ENCODE measurements at places on chromosomes 2 and 18. TPM values are rescaled to one million over a fixed set of nuclear protein-coding genes. Genes with fewer than 3 reads are reported as not detected.

The TRIM43 gene
- not detected for total RNA-seq

The FBXO36 gene
- total RNA-seq, result 1.0 TPM

The LIMS3 gene
- total RNA-seq, result 9.4 TPM

The FAM228A gene
- 0.28 TPM for total RNA-seq

The TIGD1 gene
- 1.5 TPM for total RNA-seq

The G6PC2 gene
- not detected for total RNA-seq

The GAREM2 gene
- 0.68 TPM for total RNA-seq

The CREG2 gene
- total RNA-seq, result 1.4 TPM

The LBX2 gene
- total RNA-seq, result 0.98 TPM

The COPS9 gene
- 61.7 TPM for total RNA-seq

The DPYSL5 gene
- total RNA-seq, result not detected

The IL1A gene
- under 0.01 TPM for total RNA-seq

The GALNT14 gene
- total RNA-seq, result 1.7 TPM

The CCDC178 gene
- 2.2 TPM for total RNA-seq

The UGT1A8 gene
- total RNA-seq, result not detected

- peak; percentile 30 for DNase-seq
Measured at GRCh38 chr2:56195563-56195962, 11.8 kb downstream of the CCDC85A start.

GRCh38 chr2:151482171-151482725 lies 72.5 kb downstream of the RIF1 start:
- DNase-seq, result no peak

DNA sequence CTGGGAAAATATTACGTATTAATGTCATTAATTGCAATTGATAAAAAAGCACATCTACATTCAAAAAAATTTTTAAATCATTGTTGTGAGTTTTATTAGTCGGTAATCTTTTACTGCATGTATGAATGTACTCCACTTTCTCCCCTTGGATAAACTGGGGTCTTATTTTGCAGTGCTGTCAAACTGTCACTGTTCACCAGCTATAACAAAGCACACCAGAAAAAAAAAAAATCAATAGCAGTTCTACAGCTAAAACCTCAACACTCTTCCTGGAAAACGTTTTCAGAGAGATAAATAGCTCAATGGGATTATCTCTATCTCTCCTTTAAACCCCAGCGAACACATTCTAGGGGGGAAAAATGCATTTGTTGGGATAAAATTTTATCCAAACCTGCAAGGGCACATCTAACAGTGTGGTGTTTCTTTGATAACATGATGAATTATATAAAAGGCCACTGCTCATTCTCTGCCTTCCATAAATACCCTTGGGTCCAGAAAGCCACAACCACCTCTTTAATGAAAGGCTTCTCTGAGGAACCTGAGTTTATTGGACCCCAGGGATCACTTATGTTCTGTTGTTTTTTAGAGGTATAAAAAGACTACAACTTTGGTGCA lies 219.9 kb downstream of the CDH20 start:
- no peak for DNase-seq

DNA sequence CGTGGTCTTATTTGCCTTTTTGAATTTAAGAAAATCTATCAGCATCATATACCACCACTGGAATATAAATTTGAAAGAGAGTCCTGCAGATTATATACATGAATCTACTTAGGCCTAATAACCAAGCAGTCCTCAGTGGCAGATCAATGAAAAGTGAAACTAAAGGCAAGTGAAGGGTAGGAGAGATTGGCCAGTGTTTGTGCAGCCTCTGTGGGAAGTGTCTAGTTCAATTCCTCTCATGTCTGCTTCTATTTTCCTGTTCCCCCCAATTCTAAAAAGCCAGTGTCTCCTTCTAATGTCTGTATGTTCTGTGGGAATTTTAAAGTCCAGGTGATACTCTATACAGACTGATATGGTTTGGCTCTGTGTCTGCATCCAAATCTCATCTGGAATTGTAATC lies 61.9 kb downstream of the FN1 start:
- no peak for DNase-seq

DNA sequence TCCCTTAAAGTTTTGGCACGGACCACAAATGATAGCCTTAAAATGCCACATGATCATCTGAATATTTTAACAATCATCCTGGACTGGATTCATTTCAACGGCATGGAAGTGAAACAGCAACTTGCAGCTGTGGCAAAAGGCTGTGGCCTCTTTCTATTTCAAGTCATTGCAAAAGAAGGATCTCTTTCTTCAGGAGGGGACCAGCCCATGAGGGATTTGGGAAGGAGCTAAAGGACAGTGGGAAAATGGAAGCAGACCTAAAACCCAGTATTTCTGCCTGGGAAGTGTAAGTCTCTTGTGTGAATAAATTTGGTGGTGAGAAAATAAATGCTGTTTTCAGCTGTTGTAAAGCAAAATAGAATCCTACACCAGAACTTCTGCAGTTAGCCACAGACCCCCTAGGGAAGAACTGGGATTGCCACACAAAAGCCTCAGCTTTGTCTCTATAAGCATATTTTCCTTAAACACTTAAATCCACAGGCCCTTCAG lies 107.3 kb upstream of the ZFP36L2 start:
- peak; percentile 38 for DNase-seq

DNA sequence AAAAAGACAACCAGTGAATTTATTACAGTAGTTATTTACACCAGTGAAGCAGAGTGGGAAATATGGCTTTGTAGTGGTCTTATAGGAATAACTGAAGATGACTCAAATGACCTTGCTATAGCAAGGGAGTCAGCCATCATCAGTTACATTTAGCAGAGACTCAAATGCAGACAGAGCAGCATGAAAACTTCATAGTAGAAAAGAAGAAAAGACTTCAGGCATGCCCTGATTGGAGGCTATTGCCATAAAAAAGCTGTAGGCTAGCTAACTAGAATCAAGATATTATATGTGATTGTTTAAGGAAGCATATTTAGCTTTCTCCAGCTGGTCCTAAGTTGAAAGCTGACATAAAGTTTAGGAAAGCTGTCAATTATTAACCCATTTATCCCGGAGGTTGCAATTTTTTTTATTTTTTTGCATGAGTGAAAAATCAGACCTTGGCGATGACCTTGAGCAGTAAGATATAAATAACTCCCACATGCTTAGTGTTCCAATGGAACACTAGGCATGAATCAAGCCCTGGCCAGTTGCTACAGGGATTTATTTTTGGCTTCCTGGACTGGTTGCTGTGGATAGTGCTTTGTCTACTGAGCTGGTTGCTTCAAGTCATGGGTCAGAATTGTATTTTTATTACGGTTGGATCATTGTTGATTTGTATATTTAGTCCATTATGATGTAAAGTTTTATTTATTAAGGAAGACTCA lies 675.6 kb upstream of the VRK2 start:
- no peak for DNase-seq

GRCh38 chr2:134683561-134684112 lies 35.2 kb downstream of the TMEM163 start:
- peak; percentile 94 for DNase-seq

- DNase-seq, result no peak
Measured at GRCh38 chr2:86392873-86393518, 48.2 kb upstream of the KDM3A start.

DNA sequence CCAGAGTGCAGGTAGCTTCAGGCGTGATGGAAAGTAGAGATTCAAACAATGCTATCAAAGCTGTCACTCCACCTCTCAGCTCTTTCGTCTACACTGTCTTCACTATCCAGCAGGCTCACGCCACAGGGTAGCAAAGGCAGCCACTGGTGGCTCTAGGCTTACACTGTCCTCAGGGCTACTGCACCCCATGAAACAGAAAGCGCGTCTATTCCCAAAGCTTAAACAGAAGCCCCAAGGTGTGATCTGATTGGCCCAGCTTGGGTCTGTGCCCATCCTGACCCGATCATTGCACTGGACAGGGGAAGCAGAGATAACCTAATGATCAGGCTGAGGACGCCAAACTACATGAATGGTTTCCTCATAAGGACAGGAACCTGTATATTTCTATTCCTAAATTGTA lies 100.1 kb downstream of the PDCL3 start:
- DNase-seq, result no peak

DNA sequence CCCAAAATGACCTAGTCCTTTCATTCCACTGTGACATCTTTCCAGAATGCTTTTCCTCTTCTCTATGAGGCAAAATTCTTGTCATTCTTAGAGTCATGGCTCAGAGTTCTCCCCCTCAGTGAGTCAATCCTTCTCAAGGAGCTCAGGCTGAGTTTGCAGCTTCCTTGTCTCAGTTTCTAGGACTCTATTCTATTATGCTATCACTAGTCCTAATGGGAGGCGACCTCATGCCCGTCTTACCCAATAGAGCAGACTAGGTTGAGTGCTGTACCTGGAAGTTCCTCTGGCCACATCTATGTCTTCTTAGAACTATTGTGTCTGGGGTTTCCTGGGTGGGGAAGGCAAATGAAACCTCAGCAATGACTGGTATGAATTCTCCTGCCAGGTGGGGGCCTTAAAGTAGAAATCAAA lies 51.5 kb downstream of the HAUS1 start:
- no peak for DNase-seq

GRCh38 chr2:75729861-75730260 lies 19.1 kb upstream of the GCFC2 start:
- DNase-seq, result peak; percentile 25

DNA sequence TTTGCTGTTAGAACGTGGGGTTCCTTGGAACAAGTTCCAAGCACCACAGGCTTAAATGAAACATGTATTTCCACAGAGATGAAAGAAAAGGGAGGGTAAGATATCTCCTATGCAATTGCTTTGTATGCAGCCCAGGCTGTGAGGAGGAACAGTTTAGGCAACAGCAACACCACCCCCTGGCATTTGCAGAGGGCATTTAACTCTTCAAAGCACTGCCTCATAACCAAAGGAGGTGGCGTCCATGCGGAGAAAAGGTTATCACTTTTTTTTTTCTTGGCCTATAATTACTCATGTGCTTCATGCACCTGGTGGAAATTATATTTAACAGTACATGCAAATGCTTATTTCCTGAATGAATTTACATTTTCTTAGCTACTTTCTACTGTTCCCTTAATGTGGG lies 286.0 kb downstream of the LPIN1 start:
- no peak for DNase-seq

DNA sequence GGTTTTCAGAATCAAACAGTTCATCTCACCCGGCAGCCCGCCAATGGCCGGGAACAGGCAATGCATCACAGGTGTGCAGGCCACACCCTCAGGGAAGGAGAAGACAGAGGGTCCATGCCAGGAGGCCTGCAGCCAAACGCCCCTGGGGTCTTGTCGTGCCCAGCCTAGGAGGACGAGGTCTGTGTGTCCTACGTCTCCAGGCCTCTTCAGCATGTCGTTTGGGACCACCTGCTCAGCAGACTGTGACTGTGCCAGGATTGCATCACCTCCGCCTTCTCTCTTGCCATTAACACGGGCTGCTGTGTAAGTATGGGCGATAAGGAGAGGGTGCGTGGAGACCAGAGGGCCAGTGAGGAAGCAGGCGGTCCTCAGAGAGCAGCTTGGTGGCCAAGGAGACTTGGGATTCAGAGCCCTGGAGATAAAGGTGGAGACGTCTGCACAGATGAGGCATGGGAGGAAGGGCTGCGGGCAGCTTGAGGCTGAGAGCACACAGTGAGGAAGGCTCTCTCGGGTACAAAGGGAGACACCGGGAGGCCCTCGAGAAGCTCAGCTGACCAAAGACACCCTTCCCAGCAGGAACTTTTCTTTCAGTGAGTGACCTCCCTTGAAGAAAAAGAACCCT lies 37.4 kb upstream of the KLHL29 start:
- DNase-seq, result no peak

- peak; percentile 69 for DNase-seq
Measured at GRCh38 chr2:117785740-117786139, 28.8 kb upstream of the DDX18 start.

DNA sequence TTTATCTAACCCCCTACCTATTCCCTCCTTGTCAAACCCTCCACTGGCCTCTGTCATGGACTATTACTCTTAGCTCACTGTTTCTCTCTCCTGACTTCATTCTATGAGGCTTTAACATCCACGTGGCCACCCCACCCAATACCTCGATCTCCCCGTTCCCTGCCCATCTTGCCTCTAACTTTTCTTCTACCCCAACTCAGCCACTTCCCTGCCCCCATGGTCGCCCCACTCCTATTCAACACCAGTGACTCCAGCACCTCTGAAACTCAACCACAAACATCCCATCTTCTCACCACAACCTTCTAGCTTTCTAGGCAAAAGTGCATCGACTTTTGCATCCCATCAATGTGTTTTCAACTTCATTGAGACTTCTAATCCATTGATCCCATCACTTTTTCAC lies 94.2 kb upstream of the EPAS1 start:
- DNase-seq, result no peak

GRCh38 chr2:134335601-134336000 lies 81.7 kb downstream of the MGAT5 start:
- no peak for DNase-seq

- DNase-seq, result no peak
Measured at GRCh38 chr18:50722311-50722710, 97.5 kb downstream of the MRO start.

- DNase-seq, result peak; percentile 59
Measured at GRCh38 chr2:71453404-71454220, at the start of gene DYSF. DYSF (plus strand) TSS chr2:71453561.

GRCh38 chr2:182463760-182464159 lies 36.9 kb upstream of the PDE1A start:
- DNase-seq, result no peak

- no peak for DNase-seq
Measured at GRCh38 chr18:28399781-28400362, 222.9 kb upstream of the CDH2 start.

DNA sequence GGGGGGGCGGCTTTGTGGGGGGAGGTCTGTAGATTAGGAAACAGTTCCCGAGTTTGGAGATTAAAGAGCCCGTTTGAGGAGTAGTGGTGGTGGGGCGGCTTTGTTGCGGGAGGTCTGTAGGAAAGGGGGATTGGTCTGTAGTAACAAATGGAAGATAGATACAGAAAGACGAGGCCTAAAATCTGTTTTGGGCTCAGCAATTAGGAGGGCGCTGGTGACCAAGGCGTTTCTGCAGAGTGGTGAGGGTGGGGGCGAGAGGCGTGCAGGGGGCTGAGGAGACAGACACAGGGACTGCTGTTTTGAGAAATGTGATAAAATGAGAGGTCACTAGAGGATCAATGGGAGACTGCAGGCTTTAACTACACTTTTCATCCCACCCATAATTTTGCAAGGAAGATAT lies 1.6 kb upstream of the ADNP2 start:
- DNase-seq, result no peak

- peak; percentile 44 for DNase-seq
Measured at GRCh38 chr18:8367217-8367988, 241.8 kb upstream of the RAB12 start.

DNA sequence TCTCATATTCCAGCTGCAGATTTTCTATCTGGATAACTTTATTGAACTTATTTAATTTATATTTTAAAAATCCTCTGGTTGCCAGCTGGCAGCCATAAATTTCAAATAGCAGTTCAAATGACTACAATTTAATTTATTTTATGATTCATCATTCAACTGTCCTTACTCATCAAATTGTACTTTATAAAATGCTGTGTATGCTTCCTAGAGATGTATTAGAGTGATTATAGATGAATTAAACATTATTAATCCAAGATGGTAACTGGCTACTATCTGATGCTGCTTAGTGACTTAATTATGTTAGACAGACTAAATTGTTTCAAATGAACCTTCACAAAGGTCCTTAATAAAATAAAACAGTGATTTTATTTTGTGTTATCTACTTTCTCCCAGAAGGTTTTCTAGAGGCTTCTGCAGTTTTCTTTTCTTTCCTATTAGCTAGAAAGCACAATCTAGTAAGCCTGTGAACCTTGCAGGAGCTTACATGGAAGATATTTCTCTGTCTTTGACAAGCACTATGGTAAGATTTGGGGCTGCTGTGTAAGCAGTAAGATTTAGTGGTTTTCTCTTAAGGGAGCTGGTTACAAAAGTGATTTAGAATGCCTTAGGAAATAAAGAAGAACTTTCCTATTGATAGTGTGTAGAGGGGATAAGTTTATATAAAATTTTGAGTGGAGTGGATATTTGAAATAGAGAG lies 322.3 kb downstream of the FSIP2 start:
- DNase-seq, result no peak

Data from dermis blood vessel endothelial cell (primary cell).